ENCODE measurements at places on chromosomes 13 and 19.

DNA sequence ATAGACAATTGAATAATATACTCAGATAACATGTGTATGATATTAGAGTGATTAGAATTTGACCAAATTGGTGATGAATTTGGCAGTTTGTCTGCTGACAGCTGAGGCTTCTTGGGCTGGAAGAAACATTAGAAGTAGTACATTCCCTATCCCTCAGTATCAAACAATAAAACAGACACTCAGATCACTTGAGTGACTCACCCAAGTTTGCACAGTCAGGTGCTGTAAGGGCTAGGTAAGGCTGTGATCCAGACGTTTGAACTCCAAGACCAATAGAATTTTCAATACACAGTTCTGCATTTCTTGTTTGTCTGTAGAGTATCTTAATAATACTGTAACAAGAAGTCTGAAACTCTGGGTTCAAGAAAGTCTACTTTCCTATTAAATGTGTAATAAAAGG lies 223.5 kb downstream of the POSTN start:
- DNase-seq, result no peak

GRCh38 chr13:71378961-71379905 lies 487.8 kb downstream of the DACH1 start:
- DNase-seq, result no peak

- DNase-seq, result no peak
Observed at GRCh38 chr19:46481947-46482346, 10.6 kb upstream of the PNMA8A start.

GRCh38 chr19:42287017-42287826 lies 14.7 kb upstream of the PRR19 start:
- DNase-seq, result no peak

DNA sequence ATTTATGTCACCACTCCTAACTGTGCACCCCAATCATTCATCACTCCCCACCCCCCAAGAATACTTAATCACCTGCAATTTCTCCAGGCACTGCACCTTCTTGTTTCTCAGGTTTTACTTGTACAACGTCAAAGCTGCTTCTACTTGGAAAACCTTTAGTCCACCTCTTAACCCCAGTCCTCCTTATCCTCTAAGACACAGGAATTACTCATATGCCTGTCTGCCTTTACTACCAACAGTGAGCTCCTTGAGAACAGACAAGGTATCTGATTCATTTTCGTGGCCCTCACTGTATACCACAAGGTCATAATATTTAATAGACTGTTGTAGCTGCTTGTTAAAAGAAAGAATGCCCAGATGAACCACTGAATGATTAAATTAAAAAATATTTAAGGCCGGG lies 21.0 kb upstream of the NDFIP2 start:
- no peak for DNase-seq

DNA sequence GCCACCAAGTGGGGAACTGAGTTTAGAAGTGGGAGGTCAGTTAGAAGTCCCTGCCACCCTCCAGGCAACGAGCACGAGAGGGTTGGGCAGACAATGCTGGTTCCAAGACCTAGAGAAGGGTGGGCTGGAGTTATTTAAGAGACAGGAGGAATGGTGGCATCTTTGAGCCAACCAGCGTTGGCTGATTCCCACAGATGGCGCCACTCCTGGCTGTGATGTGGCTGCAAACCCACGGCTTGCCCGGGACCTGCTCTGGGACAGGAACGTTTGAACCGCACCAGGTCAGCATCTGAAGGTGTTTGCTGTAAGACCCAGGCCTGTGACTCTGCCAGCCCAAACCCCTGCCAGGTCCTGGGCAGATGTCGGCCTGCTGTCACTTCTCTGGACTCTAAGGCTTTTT lies 42.8 kb downstream of the BICRA start:
- no peak for DNase-seq
